GOT3 (cell line): ENCODE measurements at places on chromosomes 5 and 9.

DNA sequence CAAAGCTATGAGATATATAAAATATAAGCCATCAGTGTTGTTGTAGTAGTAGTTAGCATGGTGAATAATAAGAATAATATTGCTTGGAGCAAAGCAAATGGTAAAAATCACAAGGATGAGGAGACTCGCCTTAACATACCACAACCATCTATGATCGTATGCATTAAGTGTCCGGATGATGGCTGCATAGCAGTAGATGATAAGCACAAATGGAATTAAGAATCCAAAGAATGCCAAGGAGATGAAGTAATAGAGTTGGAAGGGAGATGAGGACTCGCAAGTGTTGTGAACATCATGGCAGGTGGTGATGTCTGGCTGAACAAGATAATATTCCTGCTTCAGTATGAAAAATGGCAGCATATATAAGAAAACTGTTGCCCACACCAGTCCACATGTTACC, 5.5 kb downstream of the F2RL2 start:
- DNase-seq: no peak

GRCh38 chr9:89352451-89352850, 34.2 kb downstream of the SECISBP2 start:
- DNase-seq: no peak

DNA sequence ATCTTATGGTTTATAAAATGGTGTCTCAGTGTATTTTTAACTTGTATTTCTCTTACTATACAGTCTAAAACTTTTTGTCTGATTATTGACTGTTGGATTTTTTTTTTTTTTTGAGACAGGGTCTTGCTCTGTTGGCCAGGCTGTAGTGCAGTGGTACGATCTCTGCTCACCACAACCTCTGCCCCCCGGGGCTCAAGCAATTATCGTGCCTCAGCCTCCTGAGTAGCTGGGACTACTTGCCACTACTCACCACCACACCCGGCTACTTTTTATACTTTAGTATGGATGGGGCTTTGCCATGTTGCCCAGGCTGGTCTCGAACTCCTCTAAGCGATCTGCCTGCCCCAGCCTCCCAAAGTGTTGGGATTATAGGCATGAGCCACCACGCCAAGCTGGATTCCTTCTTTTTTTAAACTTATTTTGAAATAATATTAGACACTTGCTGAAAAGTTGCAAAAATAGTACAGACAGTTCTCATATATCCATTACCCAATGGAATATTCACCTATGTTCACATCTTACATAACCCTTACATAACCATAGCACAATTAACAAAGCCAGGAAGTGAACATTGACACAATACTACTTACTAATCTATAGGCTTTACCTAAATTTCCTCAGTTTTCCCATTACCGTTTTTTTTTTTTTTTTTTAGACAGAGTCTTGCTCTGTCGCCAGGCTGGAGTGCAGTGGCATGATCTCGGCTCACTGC, 47.2 kb downstream of the STOM start:
- no peak for DNase-seq

DNA sequence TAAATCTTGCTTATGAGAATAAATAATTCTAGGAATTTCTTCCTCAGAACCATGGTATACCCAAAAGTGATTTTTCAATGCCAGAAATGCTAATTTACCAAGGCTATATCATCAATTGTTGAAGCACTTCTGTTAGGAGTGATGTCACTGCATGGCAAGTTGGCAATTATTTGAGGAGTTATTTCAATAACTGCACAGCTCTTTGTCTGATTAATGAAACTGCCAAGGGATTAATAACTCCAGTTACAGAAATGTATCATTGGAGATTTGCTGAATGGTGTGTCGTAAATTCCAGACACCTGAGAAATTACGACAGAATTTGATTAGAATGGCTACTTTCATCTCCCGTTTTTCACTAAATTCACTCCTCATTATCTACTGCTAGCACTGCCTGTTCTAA, 182.6 kb upstream of the TYRP1 start:
- no peak for DNase-seq

- no peak for DNase-seq
Measured at GRCh38 chr5:133884569-133885311, 83.7 kb downstream of the C5orf15 start.

- no peak for DNase-seq
Measured at GRCh38 chr5:37787742-37788141, 52.1 kb downstream of the GDNF start.

GRCh38 chr5:68424799-68425537, 209.4 kb downstream of the PIK3R1 start:
- no peak for DNase-seq

DNA sequence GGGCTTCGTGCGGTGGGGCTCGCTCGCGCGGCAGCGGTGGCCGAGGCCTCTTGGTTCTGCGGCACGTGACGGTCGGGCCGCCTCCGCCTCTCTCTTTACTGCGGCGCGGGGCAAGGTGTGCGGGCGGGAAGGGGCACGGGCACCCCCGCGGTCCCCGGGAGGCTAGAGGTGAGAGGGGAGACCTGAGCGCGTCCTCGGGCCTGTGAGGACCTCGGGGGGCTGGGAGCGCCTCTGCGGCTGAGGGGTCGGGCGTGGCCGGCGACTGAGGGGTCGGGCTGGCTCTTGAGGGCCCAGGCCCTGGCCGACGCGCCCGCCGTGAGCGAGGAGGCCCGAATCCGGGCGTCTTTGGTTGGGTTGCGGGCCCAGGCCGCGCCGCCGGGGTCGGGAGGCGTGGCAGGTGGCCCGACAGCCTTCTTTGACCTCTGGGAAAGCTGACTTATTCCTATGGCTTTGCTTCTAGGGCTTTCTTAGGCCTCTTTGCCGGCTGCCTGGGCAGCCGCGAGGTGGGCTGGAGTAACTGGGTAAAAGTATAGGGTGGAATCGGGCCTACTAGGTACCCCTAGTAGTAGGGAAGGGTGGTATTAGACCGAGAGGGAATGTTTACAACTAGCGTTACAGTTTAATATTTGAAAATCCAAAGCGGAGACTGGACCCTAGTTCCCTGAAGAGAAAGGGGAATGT, at the start of gene CANX:
TSS of gene CANX (plus strand) at position 33 of the 681 bp plus-strand sequence. CDS start 6,715 bp downstream, outside the sequence.
- no peak for DNase-seq

DNA sequence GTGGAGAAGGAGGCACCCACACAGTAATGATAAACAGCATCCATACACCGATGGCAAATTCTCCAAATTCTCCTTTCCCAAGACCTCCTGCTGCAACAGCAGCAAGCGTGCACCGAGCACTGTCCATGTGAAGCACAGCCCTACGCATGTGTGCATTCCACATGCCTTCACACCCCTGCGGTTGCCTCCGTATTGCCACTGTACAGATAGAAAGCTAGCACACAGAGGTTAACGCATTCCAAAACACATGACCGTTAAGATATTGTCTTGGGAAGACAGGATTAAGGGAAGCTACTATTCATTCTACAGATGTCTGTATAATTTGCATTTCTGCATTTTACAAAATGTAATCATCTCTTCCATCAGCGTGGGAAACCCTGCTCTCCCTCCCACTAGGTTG, 6.6 kb downstream of the FLT4 start:
- no peak for DNase-seq

GRCh38 chr9:91954841-91955471, 4.9 kb upstream of the ROR2 start:
- DNase-seq: no peak

- no peak for DNase-seq
Measured at GRCh38 chr5:98769959-98770208, 3.6 kb upstream of the RGMB start.

GRCh38 chr5:161944974-161945373, 97.1 kb downstream of the GABRA1 start:
- DNase-seq: no peak

DNA sequence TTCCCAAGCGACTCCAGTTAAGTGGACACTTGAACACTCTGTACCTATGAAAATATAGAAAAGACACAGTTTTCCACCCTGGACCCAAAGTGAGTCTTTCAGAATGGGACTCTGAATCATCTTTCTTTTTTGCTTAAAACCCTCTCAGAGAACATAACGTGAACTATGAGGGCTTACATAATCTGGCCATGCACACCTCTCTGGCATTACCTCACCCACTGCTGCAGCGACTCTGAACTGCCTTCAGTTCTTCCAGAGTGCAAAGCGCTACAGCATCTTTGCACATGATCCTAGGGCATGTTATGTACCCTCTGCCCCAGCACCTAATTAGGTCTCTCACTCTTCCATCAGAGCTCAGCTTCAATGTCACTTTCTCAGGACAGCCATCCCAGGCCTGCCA, 186.2 kb downstream of the RORB start:
- no peak for DNase-seq

DNA sequence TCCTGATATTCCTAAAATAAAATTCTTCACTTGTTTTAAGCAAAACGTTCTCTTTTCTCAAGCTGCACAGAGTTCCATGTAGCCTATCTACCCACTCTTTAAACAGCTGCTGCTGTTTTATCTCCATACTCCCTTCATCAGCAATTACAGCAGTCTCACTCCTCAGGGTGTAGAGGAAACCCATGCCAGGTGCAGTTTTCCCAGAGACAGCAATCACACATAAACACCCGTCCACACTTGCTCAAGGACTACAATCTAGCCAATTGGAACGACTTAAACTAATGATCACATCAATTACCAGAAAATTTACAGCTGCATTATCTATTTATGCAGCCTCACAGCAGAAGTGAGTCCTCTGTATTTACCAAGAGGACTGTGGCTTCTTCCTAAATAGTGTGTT, 141.7 kb downstream of the HTR1A start:
- DNase-seq: no peak

DNA sequence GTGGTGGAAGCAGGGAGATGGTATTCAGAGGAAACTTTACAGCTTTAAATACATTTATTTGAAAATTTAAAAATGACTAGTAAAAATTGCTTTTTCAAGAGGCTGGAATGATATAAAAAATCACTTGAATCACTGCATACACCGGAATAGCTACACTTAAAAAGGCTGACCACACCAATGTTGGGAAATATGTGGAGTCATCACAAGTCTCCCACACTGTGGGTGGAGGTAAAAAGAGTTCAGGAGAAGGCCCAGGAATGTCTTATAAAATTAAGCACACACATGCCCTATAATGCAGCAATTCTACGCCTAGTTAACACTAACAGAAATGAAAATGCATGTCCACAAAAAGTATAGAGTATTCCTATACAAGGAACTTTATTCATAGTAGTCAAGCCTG, 198.1 kb downstream of the ROR2 start:
- DNase-seq: no peak

GRCh38 chr9:77751341-77752091, 103.4 kb upstream of the GNA14 start:
- DNase-seq: no peak

GRCh38 chr9:135592331-135592590, 30.7 kb downstream of the PAEP start:
- DNase-seq: no peak

DNA sequence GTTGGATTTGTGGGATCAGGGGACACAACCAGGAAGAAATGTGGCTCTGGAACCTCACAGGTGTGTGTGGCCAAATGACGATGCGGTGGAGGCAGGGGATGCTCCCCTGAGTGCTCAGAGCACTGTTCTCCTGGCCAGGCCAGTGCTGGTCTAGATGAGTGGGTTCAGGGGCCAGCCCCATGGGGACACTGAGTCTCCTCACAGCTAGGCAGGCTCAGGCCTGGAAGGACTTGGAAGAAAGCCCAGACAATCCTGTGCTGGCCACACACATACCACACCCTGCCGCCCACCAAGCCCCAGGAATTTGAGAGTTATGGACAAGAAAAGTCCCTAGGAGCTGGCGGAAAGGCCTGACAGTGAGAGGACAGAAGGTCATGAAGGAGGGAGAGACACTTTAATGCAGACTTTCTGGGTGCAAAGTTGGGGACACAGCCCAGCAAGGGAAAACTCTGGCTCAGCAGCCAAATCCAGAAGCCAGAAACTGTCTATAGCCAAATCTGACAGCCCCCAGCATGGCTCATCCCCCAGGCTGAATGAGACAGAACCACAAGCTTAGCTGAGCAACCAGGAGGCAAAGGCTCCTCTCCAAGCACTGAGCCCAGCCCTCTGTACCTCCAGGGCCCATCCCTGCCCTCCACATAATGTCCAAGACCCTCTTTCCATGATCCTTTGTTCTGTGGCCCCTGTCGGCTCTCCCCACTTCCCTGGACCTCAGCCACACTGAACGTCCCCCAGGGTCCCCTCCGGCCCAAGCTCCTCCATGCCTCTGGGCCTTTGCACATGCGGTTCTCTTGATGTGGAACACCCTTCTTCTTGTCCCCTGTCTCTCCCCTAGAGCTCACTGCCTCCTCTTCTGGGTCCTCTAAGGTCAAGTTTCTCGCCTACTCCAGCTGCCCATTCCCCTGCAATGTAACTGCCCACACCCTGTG, 22.4 kb downstream of the LHX6 start:
- no peak for DNase-seq

GRCh38 chr9:129285979-129286772, 108.1 kb upstream of the IER5L start:
- DNase-seq: no peak

DNA sequence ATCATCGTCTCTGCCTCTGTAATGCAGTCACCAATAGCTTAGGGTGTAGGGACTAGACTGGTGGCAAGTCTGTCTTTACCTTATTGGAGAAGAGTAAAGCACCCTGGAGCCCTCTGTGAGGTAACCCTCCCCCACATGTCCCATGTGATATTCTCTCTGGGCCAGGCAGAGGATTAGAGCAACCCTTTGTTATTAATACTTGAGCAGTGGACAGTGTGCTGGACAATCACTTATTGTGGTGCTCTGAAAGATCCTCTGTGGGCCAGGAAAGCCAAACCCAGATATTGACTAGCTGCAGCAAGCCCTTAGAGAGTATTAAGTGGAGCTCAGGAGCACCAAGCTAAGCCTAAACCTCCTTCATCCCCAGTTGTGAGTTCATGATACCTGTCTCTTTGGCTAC, 139.7 kb upstream of the RUSC2 start:
- DNase-seq: no peak
